ENCODE measurements at places on chromosomes 4 and X.

DNA sequence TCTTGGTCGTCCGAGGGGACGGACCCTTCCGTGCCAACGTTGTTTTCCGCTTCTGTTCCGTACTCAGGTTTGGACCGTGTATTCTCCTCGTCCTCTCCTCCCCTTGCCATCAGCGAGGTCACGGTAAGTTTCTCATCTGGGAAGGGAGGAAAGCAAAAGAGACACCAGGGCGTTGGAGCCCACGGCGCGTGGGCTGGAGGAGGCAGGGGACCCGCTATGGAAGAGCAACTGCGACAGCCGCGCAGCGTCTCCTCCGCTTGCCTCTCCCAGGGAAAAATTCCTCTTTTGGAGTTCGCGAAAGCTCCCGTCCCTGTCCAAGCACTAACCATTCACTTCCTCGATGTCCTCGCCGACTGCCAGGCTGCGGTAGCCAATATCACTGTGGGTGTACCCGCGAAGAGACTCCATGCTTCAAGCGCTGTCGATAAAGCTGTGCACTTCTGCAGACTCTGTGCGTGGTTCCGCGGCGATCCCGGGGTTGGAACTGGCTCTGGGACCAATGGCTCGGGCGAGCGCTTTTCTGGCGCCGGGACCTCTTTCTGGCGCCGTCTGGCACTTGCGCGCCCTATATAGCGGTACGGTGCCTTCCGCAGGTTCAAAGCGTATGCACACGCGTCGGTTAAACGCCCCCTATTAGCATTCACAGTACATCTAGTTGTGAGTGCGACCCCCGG, at the start of gene ESX1:
Gene ESX1, minus strand, starts transcription at position 492 of the 674 bp plus-strand sequence. Its CDS starts 84 bp downstream, at position 408.
- no peak for DNase-seq

- no peak for DNase-seq
Measured at GRCh38 chrX:31546126-31546525, 474.3 kb upstream of the FTHL17 start.

DNA sequence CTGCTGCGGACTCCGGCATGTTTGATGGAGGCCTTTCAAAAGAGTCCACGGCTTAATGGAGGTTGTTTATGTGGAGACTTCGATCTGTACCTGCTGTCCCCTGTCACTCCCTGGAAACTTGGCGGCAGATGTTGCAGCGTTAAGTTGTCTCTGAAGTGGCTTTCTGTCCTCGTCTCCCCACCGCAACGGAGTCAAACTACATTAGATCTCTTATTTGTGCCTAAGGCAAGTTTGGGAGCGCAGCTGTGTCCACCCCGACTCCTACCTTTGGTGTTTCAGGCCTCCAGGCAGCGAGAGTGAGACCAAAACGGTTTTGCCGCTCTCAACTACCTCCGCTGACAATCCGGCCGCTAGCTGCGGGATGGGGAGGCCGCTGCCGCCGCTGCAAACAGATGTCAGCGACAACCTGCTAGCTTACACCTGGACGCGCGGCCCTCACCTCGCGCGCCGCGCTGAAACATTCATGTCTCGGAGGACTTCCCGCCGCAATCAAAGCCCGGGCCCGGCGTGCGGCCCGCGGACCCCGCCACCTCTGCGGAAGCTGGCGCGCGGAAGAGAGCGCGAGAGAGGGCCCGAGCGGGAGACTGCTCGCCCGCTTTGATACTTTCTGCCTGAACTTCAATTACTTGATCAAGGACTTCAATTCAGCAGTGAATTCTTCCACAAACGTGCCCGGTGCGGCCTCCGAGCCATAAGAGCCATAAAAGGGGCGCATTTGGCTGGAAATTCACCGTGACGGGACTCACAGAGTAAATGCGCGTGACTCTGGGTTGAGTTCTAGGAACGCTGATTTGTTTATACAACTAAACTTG, 108.4 kb downstream of the ANTXR2 start:
- no peak for DNase-seq

DNA sequence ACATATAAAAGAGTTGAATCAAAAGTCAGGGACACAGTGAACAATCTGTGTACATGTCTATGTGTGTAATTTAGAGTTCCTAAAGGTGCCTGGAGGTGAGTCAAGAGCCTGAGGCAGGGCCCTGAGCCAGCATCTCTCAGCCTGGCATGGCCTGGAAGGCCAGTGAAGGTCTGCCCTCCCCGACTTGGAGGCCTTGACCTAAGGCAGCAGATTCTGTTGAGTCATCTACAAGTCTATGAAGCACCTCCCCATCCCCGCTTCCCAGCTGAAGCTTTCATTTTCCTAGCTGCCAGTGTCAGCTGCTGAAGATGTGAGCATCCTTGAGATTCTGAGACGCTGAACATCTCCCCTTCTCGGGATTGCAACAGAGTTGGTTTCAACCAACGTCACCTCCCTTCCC, 583.9 kb downstream of the BCOR start:
- DNase-seq, result no peak

DNA sequence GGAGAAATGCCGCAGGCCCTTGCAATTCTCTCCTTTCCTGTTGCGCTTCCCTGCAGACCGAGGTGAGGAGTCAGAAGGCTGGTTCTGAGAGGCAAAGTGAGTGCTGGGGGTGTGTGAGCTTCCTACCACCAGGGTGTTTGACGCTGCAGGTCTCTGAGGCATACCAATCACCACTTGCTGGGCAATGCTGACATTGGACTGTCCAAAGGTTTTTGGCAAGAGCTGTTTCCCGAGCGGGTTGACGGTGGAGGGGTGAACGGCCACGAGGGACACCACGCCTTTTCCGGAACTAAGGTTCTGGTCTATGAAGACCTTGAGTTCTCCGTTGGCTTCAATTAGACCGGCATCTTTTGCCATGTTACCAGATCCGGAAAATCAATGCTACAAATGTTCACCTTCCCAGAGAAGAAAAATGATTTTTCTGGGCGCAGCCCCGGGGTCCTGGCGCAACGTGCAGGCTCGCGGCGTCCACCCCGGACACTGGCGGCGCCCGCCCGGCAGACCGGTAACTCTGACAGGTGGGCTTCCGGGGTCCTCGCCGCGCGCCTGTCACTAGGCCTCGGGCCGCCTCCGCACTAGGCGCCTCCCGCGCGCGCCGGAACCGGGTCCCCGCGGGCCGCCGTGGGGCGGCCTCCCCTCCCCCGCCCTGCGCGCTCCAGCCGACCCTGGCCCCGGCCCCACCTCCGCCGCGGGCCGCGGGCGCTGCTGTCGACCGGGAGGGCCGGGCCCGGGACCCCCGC, 44.9 kb upstream of the FAM47C start:
- DNase-seq, result no peak

- no peak for DNase-seq
Measured at GRCh38 chrX:53483838-53484405, 49.8 kb upstream of the HSD17B10 start.

- DNase-seq, result peak; percentile 19
Measured at GRCh38 chrX:79081895-79082512, 62.5 kb upstream of the GPR174 start.

All from stimulated activated CD4-positive, alpha-beta T cell treated with anti-CD3 and anti-CD28 coated beads, Interleukin-2, amount 100 ng/mL, for 24 hours (primary cell).